A172 (cell line): ENCODE measurements at places on chromosomes 11 and 22.

GRCh38 chr11:11519184-11519583 lies 102.6 kb downstream of the GALNT18 start:
- DNase-seq = no peak

GRCh38 chr22:38758276-38758945 lies 2.6 kb upstream of the SUN2 start:
- no peak for DNase-seq

GRCh38 chr11:125685228-125685627 lies 4.6 kb upstream of the ACRV1 start:
- no peak for DNase-seq

GRCh38 chr22:36549033-36549432 lies 20.1 kb upstream of the EIF3D start:
- DNase-seq = no peak

- DNase-seq = peak; percentile 34
Measured at GRCh38 chr11:125091247-125091876, 20.1 kb downstream of the TMEM218 start.

GRCh38 chr22:50208939-50209892 lies 8.4 kb downstream of the SELENOO start:
- no peak for DNase-seq

GRCh38 chr22:37661160-37661924 lies 2.8 kb downstream of the PDXP start:
- no peak for DNase-seq

DNA sequence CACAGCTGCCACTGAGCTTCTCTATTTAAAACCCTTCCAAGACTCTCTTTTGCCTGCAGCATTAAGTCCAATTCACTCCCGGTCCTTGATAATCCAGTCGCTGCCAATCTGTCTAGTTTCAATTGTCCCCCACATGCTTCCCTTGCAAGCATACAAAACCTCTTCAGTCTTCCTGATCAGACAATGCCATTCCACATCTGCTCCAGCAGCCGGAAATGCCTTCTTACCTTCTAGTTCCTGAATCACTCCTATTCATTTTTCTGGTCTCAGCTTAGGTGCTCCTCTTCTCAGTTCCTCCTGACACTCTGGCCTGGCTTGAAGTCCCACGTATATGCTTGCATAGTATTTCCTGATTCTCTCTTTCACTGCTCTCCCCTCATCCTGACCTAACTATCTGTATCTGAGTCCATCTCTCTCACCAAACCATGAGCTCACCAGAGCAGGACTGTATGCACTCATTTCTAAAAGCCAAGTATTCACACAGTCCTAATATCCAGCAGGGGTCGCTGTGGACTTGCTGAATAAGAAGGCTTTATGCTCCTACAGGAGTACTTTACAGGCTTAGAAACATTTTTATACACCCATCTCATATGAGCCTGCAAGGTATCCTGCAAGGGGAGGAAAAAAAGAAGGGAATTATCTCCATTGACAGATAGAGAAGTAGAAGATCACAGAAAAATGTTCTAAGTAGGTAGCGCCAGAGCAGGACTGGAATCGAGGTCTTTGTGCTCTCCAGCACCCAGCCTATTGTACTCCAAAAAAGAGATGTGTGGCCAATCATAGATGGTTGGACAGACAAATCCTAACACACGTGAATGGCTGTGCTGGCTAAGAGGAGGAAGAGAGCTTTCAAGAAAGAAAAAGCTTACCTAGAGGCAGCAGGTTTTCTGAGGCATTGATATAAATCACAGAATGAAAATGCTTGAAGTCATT lies 19.2 kb downstream of the XRRA1 start:
- DNase-seq = peak; percentile 84

GRCh38 chr11:27100534-27100933 lies 59.9 kb downstream of the BBOX1 start:
- no peak for DNase-seq

- no peak for DNase-seq
Measured at GRCh38 chr22:49322231-49322630, 505.4 kb downstream of the BRD1 start.

DNA sequence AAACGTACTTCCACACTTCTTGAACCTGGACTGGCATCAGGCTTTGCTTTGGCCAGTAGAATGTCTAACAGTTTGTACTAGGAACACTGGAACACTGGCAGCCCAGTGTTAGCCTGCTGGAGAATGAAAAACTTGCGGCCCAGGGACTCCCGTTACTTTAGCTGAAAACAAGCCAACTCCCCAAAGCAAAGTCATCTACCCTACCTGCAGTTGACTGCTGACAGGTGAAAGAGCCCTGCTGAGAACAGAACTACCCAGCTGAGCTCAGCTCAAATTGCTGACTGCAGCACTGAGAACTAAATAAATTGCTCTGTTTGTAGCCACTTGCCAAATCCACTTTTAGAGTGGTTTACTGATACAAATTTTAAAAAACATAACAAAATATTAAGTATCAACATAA lies 342.5 kb downstream of the LRRC4C start:
- DNase-seq = no peak

- peak; percentile 91 for DNase-seq
Measured at GRCh38 chr11:133934599-133935550, 21.9 kb downstream of the IGSF9B start.

DNA sequence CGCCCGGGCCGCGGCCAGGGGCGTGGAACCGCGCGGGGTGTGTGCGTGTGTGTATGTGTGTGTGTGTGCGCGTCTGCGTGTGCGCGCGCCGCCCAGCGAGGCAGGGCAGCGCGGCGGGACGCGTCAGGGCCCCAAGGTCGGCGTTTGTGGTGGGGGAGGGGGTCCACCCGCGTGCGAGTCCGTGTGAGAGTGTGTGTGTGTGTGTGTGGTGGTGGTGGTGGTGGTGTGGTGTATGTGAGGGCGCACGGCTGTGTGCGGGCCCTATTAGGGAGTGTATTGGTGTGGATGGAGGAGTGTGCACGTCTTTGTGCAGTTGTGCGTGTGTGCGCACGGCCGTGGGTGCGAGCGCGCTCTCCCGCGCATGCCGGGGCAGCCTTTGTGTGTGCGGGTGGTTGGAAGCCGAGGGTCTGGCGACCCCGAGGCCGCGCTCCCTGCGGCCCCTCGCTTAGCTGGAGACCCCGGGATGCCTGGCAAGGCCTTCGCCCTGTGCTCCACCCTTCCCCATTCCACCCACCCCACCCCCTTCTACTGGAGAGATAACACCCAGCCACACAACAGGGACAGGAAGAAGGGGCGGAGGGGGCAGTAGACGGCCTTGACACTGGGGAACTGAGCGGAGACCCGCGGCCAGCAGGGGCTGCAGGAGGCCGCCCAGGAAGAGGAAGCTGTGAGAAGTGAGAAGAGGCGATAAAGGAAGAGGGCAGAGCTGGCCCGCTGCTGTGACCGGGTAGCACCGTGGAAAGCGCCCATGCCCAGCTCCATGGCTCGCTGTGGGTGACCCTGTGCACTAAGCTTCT lies 528 bp upstream of the ARRB1 start:
- no peak for DNase-seq

DNA sequence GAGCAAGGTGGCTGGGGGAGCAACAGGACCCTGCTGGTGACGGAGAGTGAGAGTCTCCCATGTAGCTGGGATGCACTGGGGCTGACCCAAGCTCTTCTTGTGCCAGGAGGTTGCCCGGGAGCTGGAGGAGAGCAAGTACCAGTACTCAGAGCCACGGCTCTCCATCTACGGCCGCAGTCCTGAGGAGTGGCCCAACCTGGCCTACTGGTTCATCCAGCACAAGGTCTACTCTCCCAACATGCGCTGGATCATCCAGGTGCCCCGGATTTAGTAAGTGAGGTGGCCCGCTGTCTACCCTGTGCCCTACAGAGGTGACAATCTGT lies 40.4 kb downstream of the AMPD3 start:
- DNase-seq = no peak

- DNase-seq = no peak
Measured at GRCh38 chr11:87775036-87775435, 400.2 kb downstream of the RAB38 start.

- DNase-seq = no peak
Measured at GRCh38 chr11:31625868-31626267, 116.3 kb downstream of the ELP4 start.

GRCh38 chr11:92204731-92205130 lies 19.9 kb upstream of the FAT3 start:
- DNase-seq = no peak

GRCh38 chr11:978781-979180 lies 53.1 kb downstream of the AP2A2 start:
- no peak for DNase-seq

DNA sequence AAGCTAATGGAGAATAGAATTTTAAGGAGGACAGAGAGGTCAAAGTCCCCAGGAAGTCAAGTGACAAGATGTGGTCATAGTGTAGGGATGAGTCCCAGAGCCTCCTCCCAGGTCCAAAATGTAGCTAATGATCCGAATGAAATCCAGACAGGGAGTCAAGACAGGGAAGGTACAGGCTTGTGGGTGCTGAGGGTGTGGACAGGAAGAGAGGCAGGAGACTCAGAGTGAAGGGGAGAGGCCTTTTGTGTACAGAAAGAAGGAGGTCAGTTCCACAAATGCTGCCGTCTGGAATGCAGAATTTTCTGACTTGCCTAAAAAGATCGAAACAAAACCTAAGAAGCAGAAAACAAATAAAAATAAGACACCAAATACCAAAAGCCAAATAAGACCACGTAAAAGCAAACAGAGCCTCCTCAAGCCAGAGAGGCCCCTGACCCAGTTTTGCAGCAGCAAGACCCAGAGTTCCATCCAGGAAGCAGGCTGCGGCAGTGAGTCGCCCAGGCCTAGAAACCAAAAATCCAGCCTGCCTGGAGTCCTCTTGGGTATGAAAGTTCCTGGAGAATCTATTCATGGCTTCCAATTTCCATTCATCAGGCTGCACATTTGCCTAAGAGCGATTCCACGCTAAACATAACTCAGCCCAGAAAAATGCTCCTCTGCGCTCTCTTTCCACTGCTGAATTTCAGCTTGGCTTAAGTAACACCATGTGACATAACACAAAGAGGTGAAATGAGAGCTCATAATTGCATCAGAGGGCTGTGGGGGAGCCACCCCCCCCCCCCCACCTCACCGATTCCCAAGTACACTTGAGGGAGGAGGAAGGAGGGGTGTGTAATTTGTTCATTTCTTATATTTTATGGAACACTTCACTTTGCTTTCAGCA lies 71.2 kb downstream of the KIRREL3 start:
- no peak for DNase-seq

DNA sequence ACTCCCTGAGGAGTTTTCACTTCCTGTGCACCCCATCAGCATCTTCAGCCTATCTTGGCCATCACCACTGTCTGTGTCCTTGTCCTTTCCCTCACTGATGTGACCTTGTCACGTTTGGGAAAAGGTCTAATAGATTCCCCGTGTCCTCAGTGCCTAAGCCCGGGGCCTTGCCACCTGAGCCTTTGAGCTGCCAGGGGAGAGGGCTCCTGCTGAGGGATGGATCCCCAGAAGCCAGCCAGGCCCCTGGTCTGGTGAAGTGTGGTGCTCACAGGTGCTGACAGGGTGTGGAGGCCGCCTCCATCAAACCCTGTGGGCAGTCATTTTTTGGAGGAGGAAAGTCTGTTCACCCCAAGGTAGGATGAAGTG lies 47.2 kb downstream of the GAB4 start:
- DNase-seq = no peak

DNA sequence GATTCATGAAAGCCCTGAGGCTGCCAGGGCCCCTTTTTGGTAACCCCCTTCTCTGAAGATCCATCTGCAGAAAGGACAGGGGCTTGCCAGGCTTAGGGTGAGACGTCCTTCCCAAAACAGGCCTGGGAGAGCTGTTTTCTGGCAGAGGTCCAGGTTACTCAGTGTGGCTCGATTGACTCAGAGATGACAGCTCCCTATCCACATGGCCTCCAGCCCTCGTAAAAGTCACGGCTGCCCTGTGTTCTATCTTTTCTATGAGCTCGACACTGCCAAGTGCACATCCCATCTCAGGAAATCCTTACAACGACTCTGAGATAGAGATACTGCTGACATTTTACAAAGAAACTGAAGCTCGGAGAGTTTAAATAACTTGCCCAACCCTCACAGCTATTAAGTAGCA lies 20.4 kb downstream of the ADAMTS8 start:
- DNase-seq = peak; percentile 64

GRCh38 chr11:76701294-76702040 lies 30.9 kb upstream of the LRRC32 start:
- peak; percentile 47 for DNase-seq

- peak; percentile 4 for DNase-seq
Measured at GRCh38 chr11:102546427-102546826, 15.9 kb upstream of the MMP7 start.

DNA sequence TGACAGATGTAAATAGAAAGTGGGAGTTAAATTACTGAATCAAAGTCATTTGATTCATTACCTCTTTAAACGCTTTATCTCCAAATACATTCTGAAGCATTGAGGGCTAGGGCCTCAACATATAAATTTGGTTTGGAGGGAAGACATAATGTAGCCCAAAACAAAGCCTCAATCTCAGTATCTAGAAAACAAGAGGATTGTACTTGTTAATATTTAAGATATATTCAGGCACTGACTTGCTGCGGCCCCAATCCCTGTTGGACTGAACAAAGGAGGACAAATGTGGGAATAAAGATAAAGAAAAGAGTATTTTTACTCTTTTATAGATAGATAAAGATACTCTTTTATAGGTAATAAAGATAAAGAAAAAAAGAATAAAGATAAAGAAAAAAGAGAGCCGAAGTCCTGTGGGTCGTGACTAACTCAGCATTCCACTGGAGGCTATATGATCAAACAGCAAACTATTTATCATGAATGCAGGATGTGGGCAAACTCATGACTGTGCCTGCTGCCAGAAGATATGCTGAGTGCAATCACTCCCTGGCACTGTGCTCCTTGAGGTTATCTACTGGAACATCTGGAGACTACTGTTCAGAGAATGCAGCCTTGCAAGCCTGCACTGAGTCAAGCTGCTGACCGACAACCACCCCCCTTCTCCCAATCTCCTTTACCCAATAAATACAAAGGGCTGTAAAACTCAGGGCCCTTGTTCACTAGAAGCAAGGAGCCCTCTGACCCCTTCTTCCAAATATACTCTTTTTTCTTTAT lies 6.9 kb downstream of the OR10V1 start:
- peak; percentile 98 for DNase-seq
